ENCODE measurements at places on chromosomes 1 and 21.

- DNase-seq = no peak
Measured at GRCh38 chr1:236207569-236207968, 65.2 kb downstream of the GPR137B start.

DNA sequence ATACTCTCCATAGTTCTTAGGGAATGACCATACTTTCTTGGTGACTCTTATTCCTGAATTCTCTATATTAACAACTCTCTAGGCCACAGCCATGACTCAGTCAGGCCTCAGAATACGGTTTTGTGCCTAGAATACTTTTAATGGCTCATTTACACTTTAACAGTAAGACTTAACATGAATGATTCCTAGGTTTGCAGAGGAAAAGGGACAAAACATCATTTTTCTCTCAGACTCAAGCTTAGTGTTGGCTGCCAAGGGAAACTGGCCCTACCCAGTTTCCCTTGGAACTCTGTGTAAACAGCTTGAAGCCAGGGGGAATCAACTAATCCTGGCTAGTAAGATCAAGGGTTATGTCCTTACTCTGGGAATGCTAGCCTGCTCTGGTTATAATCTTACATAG is 164.9 kb upstream of the PKN2 start:
- DNase-seq = no peak

- no peak for DNase-seq
Measured at GRCh38 chr1:104761961-104762570, 1012.4 kb downstream of the AMY1C start.

DNA sequence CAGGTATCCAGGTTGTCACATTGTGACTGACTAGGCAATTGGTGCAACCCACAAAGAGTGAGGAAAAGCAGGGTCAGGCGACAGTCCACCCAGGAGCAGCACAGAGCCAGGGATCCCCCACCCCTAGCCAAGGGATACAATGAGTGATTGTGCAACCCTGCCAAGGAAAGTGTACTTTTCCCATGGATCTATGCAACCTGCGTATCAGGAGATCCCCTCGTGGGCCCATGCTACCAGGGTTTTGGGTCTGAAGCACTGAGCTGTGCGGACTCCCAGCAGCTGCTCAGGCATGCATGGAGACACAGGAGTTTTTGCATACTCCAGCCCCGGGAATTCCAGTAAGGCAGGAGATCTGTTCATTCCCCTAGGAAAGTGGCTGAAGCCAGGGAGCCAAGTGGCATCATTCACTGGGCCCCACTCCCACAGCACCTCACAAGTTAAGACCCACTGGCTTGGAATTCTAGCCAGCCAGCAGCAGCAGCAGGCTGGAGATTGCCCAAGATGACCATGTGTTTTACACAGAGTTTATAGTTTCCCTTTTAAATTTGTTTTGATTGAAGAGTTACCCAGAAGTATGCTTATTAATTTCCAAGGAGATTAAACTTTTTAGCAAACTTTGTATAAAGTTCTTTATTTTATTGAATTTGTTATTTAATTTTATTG is 136.0 kb downstream of the LTN1 start:
- DNase-seq = no peak

DNA sequence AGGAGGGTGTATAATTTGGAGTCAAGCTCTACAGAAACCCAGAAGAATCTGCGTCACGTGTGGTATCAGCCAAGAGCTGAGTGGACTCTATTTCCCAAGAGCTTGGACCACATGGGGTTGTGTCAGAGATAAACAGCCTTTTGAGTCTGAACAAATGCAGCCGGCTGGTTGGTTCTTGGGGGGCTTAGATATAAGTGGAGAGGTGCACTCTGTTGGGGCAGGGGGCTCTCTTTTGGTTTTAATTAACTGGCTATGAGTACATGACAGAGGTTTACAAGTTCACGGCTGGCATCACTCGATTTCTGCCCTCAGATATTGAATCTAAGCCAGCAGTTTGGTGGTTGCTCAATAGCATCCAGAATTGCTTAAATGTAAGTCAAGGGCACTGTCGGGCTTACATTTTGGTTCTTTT is 501 bp upstream of the MRAP start:
- no peak for DNase-seq

DNA sequence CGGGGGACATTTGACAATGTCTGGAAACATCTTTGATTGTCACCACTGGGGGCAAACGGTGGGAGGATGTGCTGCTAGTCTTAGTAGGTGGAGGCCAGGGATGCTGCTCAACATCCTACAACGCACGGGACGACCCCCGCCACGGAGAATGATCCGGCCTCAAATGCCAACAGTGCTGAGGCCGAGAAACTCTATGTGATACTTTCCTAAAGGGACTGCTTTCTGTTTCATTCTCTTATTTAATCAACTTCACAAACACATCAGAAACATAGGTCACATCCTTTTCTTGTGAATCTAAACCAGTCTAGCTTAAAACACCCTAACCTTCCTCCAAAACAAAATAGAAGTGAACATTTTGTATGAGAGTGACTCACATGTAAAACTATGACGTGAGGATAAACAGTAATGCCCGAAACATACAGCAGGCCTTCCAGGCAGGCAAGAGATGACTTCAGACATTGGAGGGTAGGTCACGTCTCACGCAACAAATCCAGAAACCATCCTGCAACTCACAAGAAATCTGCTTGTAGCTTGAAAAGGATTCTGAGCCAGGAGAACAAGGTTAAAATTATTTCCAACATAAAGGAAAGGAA is 37.2 kb upstream of the ETS2 start:
- no peak for DNase-seq

DNA sequence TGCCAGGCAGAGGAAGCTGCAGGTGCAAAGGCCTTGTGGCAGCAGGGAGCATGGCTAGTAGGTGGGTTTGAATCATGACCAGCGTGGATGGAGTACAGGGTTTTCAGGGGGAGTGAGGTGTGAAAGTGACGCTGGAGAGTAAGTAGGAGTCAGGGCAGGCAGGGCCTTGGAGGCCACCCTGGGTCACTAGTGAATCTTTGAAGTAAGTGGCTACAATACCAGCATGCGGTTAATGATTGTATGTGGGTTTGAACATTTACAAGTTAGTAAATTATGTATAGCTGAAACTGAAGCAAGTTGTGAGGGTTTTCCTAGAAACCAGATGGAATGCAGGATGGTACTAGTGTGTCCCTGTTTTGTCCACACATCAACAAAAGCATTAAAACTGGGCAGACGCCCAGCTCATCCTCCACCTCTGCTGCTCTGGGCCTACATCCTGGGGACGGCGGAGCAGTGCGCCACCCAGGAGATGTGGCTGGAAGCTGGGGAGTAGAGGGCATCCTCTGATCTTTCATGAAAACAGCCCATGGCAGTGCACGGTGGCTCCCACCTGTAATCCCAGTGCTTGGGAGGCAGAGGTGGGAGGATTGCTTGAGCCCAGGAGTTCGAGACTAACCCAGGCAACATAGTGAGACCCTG is 41.2 kb upstream of the B3GALNT2 start:
- no peak for DNase-seq

- no peak for DNase-seq
Measured at GRCh38 chr1:156627313-156627880, 8.2 kb downstream of the HAPLN2 start.

DNA sequence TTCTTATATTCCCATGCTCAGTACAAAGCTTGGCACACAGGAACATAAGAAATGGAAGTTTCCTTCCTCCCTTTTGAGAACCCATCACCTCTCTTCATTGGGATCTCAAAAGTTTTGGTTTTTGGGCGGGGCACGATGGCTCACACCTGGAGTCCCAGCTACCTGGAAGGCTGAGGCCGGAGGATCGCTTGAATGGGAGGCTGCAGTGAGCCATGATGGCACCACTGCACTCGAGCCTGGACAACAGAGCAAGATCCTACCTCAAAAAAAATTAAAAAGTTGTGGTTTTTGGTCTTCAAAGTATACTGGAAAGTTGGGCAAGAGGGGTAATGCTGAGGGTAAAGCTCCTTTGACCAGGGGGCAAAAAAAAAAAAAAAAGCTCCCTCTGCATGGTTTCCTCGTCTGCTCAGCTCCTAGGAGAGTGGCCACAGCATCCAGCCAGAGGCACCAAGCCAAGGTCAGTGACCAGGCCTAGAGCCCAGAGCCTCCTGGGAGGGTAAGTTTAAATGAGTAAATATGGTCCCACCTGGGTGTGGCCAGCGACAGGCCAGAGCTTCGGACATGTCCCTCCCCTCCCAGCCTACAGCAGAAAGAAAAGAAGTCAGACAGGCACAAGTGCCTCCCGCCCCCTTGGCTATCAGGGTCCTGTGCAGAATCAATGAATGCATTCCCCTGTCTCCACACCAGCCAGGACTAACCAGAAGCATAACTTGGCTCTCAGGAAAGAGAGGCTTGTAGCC is 5.0 kb downstream of the MEF2D start:
- DNase-seq = no peak

GRCh38 chr1:27057389-27057788 is 44.7 kb upstream of the TENT5B start:
- DNase-seq = no peak

GRCh38 chr1:63747445-63747844 is 26.4 kb upstream of the ROR1 start:
- DNase-seq = no peak

DNA sequence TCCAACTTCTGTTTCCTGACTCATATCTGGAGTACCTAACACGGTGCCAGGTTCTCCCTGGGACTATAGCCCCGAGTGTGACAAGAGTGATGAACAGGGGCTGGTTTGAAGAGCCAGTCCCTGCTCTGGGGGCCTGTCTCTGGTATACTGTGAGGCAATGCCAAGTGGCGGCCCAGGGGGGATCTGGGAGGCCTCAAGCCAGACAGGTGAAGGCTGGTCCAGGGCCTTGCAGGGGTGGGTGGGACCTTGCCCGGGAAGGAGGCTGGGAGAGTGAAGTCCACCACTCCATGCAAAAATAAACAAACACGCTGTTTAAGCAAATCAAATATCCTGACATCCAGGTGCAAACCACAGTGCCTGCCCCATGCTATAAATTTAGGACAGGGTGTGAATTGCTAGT is 6.8 kb upstream of the PLXNA2 start:
- DNase-seq = no peak

- no peak for DNase-seq
Measured at GRCh38 chr1:232780354-232780753, 24.9 kb upstream of the MAP10 start.

GRCh38 chr1:201084295-201084694 is 27.9 kb downstream of the CACNA1S start:
- DNase-seq = no peak

DNA sequence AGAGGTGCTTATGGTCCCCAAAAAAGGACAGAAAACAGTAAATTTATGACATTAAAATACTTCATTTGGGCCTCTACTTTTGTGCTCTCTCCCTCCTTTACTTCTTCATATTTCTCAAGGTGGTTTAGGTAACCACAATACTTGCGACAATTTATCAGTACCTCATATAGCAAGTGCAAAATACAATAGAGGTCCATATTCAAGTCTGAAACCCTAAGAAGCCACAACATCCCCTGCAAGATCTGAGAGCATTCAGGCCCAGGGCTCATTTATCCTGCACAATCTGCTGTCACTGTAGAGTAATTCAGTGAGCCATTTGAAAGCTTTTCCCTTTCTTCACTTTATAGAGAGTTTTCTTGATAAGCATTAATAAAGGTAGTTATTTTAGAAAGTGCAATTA is 24.2 kb upstream of the ATP6V1G3 start:
- DNase-seq = no peak

DNA sequence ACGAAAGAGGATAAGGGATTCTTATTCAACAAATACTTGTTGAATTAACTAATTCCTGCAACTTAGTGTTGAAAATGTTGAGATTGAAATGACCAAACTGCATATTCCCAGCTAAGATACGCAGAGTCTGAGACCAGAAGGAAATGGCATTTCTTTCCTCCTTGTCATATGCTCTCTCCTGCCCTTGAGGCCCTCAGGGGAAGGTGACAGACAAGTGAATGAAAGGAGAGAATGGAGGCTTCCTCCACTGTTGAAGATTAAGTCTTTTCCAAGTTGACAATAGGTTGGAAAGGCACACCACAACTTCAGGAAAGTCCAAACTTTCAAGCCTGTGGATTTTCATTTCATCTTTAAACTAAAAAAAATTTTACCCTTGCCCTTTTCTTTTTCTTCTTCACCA is 3.1 kb upstream of the ZNF697 start:
- no peak for DNase-seq

DNA sequence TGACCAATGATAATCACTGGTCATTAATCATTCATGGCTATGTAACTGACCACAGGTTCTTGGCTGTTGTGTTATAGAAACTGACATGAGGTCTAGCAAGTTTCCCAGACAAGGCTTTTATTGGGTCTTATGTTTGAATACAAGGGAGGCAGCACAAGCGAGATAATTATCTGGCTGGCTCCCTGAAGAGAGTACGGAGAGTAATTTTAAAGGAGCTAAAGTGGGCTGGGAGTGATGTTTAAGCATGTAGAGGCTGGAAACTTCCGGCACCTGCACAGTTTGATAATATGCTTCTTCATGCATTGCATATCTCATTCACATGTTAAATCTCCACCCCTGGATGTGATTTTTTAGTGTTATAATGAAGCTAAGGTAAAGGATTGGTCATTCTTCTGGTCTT is 116.2 kb upstream of the KCNK1 start:
- DNase-seq = no peak

- no peak for DNase-seq
Measured at GRCh38 chr21:45304476-45304830, 16.8 kb upstream of the POFUT2 start.

DNA sequence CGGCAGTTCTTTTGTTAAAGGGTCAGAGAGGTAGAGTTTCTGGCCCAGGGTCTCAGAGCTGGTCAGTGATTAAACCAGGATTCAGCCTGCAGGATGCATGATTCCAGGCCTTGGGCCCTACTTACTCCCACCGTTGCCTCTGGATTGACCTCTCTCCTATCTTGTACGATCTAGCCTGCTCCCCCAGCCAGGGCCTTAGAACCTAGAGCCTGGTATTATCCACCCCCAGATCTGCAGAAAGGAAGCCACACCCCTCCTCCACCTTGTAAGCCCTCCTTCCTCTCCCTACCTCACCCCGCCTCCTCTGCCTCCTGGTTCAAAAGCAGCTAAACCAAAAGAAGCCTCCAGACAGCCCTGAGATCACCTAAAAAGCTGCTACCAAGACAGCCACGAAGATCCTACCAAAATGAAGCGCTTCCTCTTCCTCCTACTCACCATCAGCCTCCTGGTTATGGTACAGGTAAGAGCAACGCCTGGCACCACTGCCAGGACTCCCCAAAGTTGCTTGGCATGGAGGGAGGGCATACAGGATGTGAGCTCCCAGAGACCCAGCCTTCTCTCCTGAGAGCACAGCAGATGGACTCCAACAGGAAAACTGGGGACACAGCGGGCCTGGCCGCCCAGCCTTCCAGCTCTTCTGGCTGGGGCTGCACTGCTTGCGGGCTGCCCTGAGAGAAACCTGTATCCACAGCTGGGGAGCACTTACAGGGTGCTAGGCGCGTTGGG is at the start of gene CD52:
TSS of gene CD52 (plus strand) at position 347 of the 726 bp plus-strand sequence. CDS start at position 407, 60 bp downstream.
- no peak for DNase-seq

Measured in H1 (cell line).